ENCODE measurements at places on chromosomes 2 and 18. TPM values are rescaled to one million over a fixed set of nuclear protein-coding genes. Genes with fewer than 3 reads are reported as not detected.

RAPH1 gene
- total RNA-seq = 39.6 TPM

EML6 gene
- total RNA-seq = 0.62 TPM

SETBP1 gene
- 42.5 TPM for total RNA-seq

KIAA2012 gene
- total RNA-seq = not detected

GEN1 gene
- total RNA-seq = 2.1 TPM

DNA sequence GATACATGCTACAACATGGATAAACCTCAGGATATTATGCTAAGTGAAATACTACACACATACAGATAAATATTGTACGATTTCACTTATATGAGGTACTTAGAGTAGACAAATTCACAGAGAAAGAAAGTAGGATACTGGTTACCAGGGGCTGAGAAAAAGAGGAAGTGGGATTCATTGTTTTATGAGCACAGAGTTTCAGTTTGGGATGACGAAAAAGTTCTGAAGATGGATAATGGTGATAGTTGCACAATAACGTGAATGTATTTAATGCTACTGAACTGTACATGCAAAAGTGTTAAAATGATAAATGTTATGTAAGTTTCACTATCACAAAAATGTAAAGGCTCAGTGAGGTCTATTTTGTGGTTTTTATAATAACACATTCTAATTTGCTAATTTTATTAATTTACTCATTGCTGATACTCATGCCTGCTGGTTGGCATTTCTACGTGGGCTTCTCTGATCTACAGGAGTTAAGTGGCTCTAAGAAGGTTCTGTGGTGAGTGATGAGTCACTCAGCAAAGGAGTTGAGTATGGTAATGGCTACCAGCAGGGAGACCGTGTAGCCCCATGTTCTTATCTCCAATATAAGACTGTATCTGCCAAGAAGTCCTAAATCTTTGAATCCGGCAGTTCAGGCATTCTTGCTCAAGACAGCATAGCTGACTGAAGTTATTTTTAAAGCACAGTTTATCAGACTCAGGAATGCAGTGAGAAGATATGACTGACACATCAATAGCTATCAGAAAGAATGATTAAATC is 41.1 kb downstream of the UPP2 start:
- ATAC-seq = no peak

GRCh38 chr2:98632351-98632750 is 24.0 kb downstream of the UNC50 start:
- no peak for ATAC-seq

DNA sequence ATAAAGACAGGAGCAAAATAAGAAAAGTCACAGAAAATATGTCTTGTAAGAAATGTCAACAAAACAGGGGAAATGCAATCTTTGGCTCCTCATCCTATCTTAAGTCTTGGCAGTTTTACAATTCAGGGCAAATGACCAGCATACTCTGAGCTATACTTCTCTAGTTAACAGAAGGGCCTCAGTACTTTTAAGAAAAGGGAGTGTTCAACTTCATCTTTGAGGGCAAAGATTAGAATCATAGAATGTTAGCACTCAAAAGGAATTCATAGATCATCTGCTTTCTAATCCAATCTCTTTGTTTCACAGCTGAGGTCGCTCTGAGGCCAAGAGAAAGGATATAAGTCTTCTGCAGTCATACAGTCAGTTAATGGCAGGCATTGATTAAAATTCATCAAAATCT is 174.0 kb upstream of the NT5C1B start:
- ATAC-seq = no peak

GRCh38 chr18:79950515-79951341 is 725 bp downstream of the SLC66A2 start:
- ATAC-seq = peak; percentile 50

GRCh38 chr2:231612109-231612455 is 19.4 kb downstream of the TEX44 start:
- ATAC-seq = peak; percentile 40

- ATAC-seq = no peak
These were observed 110.2 kb upstream of the TRIB2 start for GRCh38 chr2:12606472-12607000.

GRCh38 chr18:51151568-51152511 is 45.6 kb downstream of the MEX3C start:
- no peak for ATAC-seq
